ENCODE measurements at places on chromosomes 5 and 9. TPM values are rescaled to one million over a fixed set of nuclear protein-coding genes. Genes with fewer than 3 reads are reported as not detected.

CNTNAP3B gene
- not detected for total RNA-seq

ANKRD31 gene
- 0.26 TPM for total RNA-seq

SLCO4C1 gene
- under 0.01 TPM for total RNA-seq

BHMT gene
- 0.17 TPM for total RNA-seq

SH3GL2 gene
- under 0.01 TPM for total RNA-seq

- H3K4me3 ChIP-seq, result no peak overlapping the region
- no peaks in the 10 kb centered on the region for H3K4me1 ChIP-seq
Measured at GRCh38 chr9:88721025-88721424, 186.0 kb downstream of the NXNL2 start.

- peak overlapping the region; percentile 11 for H3K27ac ChIP-seq
- H3K27me3 ChIP-seq, result no peaks in the 10 kb centered on the region
- no peaks in the 10 kb centered on the region for H3K36me3 ChIP-seq
- H3K4me1 ChIP-seq, result peaks cover 24% of the 10 kb centered on the region
Measured at GRCh38 chr5:123155446-123155960, 66.5 kb downstream of the PRDM6 start.

GRCh38 chr5:115948091-115948534 lies 14.2 kb upstream of the LVRN start:
- H3K4me3 ChIP-seq, result no peak overlapping the region
- peak; percentile 69 for DNase-seq
- H3K4me1 ChIP-seq, result peaks cover 2% of the 10 kb centered on the region
- H3K27me3 ChIP-seq, result no peaks in the 10 kb centered on the region
- no peaks in the 10 kb centered on the region for H3K36me3 ChIP-seq

DNA sequence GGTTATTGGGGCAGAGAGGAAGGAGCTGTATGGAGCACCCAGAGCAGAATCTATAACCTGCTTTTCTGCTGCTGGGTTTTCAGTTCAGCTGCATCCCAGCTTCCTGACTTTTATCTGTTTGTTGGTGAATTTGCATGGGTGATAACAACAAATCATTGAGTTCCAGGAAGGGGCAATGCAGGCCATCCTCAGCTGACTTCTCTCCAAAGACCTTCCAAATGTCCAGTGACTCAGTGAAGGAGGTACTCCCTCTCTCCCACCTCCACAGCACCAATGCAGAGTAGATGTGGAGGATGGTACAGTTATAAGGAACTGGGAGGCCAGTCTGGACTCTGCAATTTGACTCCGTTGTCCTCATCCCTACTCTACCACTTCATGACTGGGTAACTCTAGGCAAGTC lies 1.6 kb upstream of the TXN start:
- no peaks in the 10 kb centered on the region for H3K27me3 ChIP-seq
- H3K4me1 ChIP-seq, result peaks cover 8% of the 10 kb centered on the region
- no peak overlapping the region for H3K4me3 ChIP-seq
- no peaks in the 10 kb centered on the region for H3K36me3 ChIP-seq

DNA sequence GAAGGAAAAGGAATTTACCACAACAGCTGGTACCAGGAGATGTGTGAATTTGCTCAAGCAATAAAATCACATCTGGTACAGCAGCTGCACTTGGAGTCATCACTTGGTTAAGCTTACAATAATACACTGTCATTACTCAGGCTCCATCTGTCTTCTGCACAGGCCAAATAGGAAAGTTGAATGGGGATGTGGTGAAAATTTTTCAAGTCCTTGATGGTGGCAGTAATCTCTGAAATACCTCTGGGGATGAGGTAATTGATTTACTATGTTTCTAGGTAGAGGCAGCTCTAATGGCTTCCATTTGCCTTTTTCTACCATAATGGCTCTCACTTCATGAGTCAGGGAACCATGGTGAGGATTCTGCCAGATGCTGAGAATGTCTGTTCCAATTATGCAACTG lies 206.8 kb upstream of the ATP10B start:
- no peaks in the 10 kb centered on the region for H3K27me3 ChIP-seq
- no peaks in the 10 kb centered on the region for H3K36me3 ChIP-seq
- no peak overlapping the region for H3K27ac ChIP-seq
- DNase-seq, result peak; percentile 47

GRCh38 chr5:72507231-72507906 lies at the start of gene ZNF366:
TSS of gene ZNF366 (minus strand) at chr5:72507410. CDS start at chr5:72461496, 45,914 bp downstream.
- H3K4me1 ChIP-seq, result peaks cover 8% of the 10 kb centered on the region
- DNase-seq, result no peak
- H3K36me3 ChIP-seq, result no peaks in the 10 kb centered on the region
- H3K27ac ChIP-seq, result no peak within 1 kb of the TSS
- H3K27me3 ChIP-seq, result no peaks in the 10 kb centered on the region

DNA sequence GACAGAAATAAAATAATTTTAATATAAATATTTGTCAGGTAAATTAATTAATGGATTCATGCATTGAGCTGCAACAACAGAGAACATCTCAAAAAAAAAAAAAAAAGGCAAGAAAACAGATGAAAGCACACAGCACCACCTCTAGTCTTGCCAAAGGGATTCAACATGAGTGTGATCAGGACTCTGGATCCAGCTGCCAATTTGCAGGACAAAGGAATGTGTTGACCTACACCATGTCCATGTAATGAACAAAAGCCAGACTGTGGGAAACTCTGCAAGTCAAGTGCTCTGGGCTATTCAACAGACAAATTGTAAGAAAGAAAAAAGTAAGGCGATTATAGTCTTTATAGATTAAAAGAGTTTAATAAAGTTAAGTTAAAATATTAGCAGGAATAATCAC lies 769.3 kb downstream of the TLR4 start:
- no peaks in the 10 kb centered on the region for H3K27me3 ChIP-seq
- H3K36me3 ChIP-seq, result no peaks in the 10 kb centered on the region
- no peak overlapping the region for H3K27ac ChIP-seq
- H3K4me1 ChIP-seq, result no peaks in the 10 kb centered on the region
- DNase-seq, result no peak

DNA sequence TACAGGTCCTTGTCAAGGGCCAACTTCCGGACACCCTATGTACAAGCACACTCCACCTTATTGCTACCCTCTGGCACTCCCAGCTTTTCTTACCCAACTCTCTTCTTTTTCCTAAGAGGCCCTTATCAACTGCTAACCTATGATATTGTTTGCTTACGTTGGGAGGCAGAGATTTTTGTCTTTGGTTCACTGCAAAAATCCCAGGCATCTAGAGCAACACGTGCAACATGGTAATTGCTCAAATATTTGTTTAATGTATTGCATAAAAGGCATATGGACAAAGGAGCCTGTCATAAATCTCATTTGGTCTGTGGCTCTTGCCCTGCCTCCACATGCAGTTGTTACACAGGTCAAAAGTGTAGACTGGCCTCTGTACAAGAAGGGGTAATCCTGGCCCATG lies 35.8 kb upstream of the ATP10B start:
- H3K27me3 ChIP-seq, result no peaks in the 10 kb centered on the region
- no peaks in the 10 kb centered on the region for H3K4me1 ChIP-seq
- no peak overlapping the region for H3K4me3 ChIP-seq
- H3K36me3 ChIP-seq, result no peaks in the 10 kb centered on the region

DNA sequence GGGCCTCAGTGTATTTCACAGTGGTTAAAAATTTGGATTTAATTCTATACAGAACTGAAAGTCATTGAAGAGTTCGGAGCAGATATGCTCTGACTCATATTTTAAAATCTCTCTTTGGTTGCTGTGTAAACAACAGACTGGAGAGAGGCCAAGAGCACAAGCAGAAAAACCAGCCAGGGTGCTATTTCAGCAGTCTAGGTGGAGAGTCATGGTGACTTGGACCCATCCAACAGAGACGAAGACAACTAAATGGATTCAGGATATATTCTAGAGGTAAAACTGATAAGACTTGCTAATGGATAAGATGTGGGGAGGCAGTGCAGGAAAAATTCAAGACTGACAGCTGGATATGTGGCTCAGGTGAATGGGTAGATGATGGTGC lies 168.9 kb downstream of the MAPKAP1 start:
- no peaks in the 10 kb centered on the region for H3K36me3 ChIP-seq
- DNase-seq, result peak; percentile 92
- peaks cover 19% of the 10 kb centered on the region for H3K4me1 ChIP-seq
- no peak overlapping the region for H3K4me3 ChIP-seq

GRCh38 chr5:153534102-153534501 lies 43.6 kb downstream of the GRIA1 start:
- no peak overlapping the region for H3K27ac ChIP-seq
- no peaks in the 10 kb centered on the region for H3K36me3 ChIP-seq
- no peaks in the 10 kb centered on the region for H3K4me1 ChIP-seq
- no peak for DNase-seq
- no peak overlapping the region for H3K4me3 ChIP-seq

All from fibroblast of lung (primary cell).